EH (cell line): ENCODE measurements at places on chromosomes 3 and 15.

GRCh38 chr15:26212109-26212508 lies 349.0 kb upstream of the ATP10A start:
- DNase-seq: no peak

GRCh38 chr3:41127414-41127813 lies 71.9 kb upstream of the CTNNB1 start:
- DNase-seq: no peak

DNA sequence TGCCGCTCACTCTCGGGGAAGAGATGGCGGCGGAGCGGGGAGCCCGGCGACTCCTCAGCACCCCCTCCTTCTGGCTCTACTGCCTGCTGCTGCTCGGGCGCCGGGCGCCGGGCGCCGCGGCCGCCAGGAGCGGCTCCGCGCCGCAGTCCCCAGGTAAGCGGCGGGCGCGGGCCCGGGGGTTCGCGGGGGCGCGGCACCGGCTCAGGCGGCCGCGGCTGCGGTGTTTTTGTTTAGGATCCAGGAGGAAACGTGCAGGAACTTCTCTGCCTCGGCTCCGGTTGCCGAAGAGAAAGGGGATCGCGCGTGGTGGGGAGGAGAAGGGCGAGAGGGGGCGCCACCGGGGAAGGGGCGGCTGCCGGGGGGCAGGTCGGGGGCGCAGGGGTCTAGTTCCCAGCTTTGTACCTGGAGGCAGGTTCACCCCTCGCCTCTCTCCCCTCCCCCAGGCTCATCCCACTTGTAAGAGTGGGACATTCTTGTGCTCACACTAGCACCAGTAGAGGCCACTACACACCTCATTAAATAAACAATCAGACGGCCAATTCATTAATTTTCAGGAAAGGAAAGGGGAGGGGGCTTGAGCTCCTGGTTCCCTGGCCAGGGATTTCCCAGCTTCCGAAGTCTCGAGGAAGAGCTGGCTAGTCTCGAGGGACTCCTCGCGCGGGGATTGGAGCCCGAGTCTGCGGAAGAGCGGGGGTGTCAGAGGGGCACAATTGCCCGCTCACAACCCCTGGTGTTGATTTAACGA lies 562 bp downstream of the NEO1 start:
- peak; percentile 9 for DNase-seq

DNA sequence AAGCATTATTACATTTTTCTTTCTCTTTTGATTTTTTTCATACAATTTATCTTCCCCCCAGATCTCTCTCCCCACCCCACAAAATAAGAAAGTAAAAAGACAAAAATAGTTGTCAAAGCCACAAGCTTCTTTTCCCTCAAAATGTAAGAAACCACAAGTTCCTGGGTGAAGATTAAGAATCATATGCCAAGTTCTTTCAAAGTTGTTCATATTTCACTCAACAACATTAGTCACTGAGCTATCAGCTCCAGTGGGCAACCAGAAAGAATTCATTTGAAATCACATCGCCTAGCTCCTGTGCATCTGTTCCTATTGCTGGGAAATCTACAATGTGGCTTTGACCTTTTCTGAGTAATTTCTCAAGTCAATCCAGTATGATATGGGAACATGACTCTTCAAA lies 681.6 kb upstream of the ARPP21 start:
- DNase-seq: peak; percentile 61
